ENCODE measurements at places on chromosomes 7 and 10.
A peak's percentile ranks its signal among the peaks of the same experiment; 100 is the strongest.

GRCh38 chr7:140206616-140207389 is 30.0 kb upstream of the KDM7A start:
- no peak for DNase-seq

GRCh38 chr7:63899691-63900393 is 98.8 kb upstream of the ZNF722 start:
- DNase-seq: peak; percentile 73

DNA sequence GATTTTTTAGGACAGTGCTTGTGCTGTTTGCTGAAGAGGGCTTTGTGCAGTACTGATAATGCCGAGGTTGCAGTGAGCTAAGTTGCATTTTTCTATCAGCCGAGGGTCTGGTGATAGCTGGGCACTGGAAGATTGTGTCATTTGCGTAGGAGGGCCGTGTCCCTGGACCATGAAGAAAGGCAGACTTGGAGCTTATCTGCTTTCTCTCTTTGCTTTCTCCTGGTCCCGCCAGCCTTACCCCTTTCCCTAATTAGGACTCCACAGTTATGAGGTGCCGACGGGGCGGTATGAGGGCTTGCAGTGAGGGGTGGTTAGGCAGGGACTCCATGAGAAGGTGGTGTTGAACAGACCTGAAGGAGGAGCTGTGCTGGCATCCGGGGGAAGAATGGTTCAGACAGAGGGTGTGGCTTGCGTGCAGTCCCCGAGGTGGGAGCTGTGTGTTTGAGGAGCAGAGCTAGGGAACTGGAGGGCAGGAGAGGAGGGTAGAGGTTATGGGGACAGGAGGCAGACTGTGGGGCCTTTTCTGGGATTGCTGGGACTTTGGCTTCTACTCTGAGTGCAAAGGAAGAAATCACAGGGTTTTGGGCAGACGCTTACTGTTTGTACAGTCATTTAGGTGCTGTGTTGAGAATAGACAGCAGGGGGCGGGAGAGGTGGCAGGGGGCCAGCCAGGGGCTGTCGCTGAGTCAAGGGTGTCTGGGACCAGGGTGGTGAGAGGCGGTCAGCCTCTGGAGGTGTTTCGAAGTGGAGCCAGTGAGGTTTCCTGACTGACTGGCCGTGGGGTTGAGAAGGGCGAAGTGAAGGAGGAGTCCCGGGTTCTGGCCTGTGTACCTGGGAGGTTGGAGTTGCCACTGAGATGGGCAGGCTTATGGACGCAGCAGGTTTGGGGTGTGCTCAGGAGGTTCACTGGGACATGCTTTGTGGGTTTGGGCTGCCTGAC is 43.4 kb downstream of the PRF1 start:
- peak; percentile 47 for DNase-seq

GRCh38 chr10:22435650-22436049 is 90.4 kb downstream of the SPAG6 start:
- DNase-seq: no peak

- no peak for DNase-seq
These were observed 312.8 kb downstream of the PHTF2 start for GRCh38 chr7:78111386-78111785.

GRCh38 chr10:77620731-77621130 is 16.9 kb downstream of the KCNMA1 start:
- no peak for DNase-seq

DNA sequence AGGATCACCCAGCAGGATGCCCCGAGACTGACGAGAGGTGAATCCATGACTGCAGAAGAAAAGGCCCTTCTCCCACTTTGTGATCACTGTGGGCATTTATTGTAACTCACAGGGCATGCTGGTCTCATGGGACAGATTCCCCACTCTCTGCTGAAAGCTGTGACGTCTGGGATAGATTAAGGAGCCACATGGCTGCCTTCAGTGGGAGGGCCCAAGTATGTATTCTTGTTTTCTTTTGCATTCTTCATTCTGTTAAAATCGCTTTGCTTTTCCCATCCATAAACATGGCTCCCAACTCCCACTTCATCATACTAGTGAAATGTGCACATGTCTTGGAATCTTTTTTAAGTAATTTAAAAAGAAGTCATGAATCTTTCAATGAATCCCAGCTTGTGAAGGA is 67.2 kb downstream of the FAM107B start:
- no peak for DNase-seq

DNA sequence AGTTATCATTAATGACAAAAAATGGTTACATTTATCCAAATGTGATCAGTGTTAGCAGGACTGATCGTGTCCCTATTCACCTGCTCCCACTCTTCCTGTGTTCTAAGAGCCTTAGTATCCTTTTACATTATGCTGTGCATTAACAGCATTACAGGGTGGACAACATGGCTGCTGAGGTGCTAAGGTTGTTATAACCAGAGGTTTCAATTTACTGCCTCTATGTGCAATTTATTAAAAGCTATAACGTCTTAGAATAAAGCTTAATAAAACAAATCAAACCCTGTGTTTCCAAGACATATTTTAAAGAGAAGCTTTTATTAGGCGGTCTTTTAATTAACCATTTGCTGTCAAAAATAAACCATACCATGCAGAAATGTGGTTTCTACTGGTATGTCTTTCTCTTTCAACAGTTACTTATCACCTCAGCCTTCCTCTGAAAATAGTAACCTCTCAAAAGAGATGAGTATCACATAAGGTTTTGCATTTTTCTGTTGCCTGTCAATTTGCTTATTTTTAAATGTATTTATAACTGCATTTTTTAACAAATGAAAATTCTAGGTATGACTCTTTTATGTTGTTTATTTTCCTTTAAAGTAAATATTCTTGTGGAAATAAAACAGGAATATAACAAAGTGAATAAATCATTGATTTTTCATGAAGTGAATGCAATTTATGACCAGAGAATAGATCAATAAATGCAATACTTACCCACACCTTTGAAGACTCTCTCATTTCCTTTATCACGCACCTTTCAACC is 849.8 kb upstream of the SORCS1 start:
- no peak for DNase-seq

GRCh38 chr10:103767756-103768155 is 87.6 kb downstream of the SH3PXD2A start:
- no peak for DNase-seq

DNA sequence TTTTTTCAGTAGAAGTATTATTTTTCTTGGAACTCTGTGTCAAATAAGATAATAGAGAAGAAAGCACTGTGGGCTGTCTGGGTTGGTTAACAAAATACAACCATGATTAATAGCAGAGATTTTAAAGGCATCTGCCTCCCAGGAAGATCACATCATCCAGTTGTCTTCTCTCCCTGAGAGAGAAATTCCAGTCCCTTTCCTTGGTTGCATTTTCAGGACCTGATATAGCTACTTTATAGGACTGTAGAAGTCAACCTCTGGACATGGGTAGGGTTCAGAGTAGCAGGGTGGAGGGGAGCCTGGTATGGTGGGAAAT is 309.9 kb upstream of the IGFBP3 start:
- DNase-seq: no peak

DNA sequence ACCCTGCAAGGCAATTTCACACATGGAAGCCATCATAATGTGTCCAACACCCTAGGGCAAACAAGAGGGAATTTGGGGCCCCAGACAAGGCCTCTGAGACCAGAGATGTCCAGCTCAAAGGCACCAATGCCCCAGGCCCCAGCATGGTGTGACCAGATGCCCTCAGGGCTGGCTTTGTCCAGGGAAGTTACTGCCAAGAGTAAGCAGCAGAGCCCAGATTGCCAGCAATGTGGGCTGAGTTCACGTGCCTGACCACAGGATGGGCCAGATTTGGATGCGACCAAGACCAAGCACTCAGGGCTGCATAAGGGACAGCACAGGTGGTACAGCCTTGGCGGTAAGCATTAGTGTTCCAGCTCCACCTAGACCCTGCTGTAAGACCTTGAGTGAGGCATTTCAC is 12.7 kb downstream of the MYOF start:
- no peak for DNase-seq

GRCh38 chr7:150993511-150993910 is 2.7 kb downstream of the NOS3 start:
- DNase-seq: no peak

GRCh38 chr7:40380111-40380510 is 245.3 kb downstream of the SUGCT start:
- no peak for DNase-seq

DNA sequence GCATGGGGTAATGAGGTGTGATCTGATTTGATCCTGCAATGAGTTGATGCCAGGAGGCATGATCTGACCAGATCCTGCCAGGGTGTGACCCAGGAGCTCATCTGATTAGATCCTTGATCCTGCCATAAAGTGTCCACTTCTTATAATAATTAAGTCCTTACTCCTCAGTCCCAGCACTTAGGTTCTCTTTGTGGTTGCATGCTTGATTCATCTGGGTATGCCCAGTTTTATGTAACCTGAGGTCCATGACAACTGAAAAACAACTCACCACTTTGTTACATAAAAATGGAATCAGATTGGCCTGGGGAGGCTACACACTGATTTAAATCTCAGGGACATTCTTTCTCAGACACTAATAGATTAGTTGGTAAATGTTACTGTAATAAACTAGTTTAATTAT is 19.1 kb downstream of the ACADSB start:
- DNase-seq: no peak

DNA sequence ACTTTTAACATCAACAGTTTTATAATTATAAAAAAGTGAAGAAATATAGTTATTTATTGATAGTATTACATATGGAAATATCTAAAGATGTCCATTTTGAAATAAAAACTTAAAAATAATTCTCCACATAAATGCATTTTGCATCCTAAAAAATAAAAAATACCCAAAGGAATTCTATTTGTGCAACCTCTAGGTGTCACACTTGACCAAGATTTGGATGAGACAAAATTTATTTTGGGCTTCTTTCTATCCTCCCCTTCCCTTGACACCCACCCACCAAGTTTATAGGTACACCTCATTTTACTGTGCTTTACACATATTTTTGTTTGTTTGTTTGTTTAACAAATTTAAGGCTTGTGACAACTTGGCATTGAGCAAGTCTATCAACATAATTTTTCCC is 3.3 kb upstream of the THSD7A start:
- no peak for DNase-seq

- DNase-seq: no peak
These were observed 632.6 kb downstream of the KCNMA1 start for GRCh38 chr10:77004917-77005564.

GRCh38 chr7:94578614-94579013 is 69.0 kb downstream of the CASD1 start:
- no peak for DNase-seq

DNA sequence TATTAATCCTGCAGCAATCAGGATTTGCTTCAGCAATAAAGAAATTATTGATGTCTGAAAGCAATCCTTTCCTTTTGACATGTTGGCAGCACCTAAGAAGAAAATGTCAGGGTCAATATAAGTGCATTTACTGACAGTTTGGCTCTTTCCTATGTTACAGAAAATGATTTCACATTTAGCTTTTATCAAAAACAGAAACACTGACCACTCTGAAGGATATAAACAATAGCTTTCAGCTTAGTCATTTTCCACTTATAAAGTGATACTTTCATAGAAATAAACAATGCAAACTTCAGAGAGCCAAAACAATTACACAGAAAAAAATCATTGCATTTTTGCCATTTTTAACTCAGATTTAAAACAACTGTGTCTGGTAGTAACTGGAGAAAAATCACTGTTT is 325.6 kb upstream of the KAT6B start:
- no peak for DNase-seq

DNA sequence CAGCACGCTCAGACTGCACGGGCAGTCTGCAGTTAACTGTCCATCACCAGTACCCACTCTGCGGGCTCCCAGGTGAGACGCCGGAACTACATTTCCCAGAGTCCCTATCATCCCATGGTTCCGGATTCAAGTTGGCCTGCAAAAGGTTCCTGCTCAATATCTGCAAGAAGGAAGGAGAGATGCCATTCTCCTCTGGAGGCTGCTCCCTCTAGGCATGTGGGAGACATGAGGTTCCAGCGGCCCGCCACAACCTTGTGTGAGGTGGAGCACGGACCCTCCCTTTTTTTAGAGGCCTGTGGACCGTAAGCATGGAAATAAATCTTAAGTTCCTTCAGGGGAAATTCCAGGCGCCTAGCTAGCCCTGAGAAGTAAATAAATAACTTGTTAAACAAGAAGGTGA is 29.7 kb downstream of the NUP42 start:
- no peak for DNase-seq

DNA sequence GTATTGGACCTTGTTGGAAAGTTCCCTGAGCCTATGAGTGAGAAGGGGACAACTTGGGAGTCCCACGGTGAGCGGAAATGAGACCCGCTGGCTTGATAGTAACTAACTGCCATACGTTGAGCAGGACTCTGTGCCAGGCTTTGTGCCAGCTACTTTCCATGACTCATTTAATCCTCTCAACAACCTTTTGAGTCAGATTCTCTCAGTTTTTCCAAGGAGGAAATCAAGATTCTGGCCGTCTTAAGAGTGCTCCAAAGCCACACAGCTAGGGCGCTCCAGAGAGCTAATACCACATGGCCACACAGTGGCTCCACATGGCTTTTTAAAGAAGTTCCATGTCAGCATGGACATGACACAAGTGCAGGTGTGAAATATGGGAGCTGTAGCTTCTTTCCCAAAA is 55.7 kb downstream of the NOD1 start:
- DNase-seq: no peak

- DNase-seq: no peak
These were observed 484.1 kb upstream of the ZMIZ1 start for GRCh38 chr10:78584681-78585080.

DNA sequence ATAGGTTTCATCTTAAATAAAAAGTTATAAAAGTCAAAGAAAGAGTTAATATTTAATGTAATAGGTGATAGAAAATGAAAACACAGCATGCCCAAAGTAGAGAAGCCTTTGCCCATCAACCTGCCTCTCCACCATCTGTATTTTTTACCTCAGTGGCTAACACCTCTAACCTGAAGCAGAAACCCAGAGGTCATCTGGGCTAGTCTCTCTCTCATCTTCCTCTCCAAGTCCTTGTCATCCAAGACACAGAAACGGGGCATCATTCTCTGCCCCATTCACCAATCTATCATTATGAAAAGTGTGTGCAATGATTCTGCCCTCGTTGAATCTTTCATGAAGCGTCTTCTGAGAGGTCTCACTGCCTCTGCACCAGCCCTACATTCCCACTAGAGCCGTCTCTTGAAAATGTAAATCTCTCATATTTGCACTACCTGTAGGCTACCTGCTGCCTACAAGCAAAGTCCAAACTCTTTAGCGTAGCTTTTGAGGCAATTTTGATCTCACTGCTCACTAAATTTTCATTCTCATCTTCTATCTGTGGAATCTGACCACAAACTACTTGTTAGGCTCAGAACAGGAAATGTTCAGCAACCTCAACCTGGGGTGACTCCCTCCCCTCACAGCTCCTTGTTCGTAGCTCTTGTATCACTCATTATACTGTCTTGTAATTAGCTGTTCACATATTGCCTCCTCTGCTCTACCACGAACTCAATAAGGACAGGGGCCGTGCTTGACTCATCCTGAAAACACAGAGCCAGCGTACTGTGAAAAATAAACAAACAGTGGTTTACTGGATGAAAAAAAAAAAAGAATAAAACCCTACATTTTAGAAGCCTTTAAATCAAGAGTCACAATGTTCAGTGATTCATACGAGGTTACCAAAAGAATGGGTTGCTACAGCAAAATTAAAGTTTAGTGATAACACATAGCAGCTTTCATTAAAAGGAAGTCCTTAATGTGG is 83.1 kb downstream of the CTNNA3 start:
- DNase-seq: peak; percentile 38

GRCh38 chr7:1050956-1051690 is 6.8 kb downstream of the GPR146 start:
- no peak for DNase-seq

- no peak for DNase-seq
These were observed 233.1 kb downstream of the PARD3 start for GRCh38 chr10:34581801-34582532.

Measured in CD4-positive, alpha-beta T cell (primary cell).